Calu3 (cell line): ENCODE measurements at places on chromosomes 4 and X.

- no peak for DNase-seq
These were observed 204.5 kb downstream of the SLC7A11 start for GRCh38 chr4:138037696-138038095.

DNA sequence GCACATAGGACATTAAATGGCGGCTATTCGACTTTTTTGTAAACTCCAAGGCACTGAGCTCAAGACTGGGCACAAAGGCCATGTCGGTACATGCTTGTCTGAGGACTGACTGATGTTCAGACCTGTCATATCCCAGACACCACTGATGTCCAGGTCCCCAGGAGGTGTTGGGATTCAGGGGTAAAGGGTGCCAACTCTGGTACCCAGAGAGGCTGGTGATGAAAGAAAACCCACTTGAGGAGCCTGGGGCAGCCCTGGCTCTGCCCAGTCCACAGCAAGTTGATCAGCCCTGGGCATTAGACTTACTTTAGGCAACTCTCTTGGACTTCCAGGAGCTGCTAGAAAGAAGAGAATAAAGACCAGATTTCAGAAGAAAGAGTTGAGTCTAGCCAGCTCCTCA, 18.7 kb downstream of the SASH3 start:
- no peak for DNase-seq

GRCh38 chr4:129167640-129168260, 71.8 kb downstream of the C4orf33 start:
- DNase-seq = no peak

DNA sequence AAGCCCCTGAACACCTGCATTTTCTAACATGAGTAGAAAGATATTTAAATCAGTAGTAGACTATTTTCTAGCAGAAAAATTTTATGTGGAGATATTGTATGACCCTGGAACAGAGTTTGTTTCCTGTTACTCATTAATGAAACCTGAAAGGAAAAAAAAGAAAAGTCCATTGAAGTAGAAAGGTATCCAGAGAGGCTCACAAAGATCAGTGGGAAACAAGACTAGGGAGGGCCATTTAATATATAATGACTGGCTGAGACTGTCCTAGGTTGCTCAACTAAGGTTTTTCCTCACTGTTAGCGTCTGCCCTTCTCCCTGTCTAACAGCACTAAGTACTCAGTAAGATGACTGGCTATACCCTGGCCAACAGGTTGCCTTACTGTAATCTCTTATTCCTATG, 788.6 kb downstream of the GLUD2 start:
- DNase-seq = no peak

GRCh38 chrX:13418126-13419097, 98.6 kb upstream of the ATXN3L start:
- no peak for DNase-seq
